ENCODE measurements at places on chromosomes 7 and 10. TPM values are rescaled to one million over a fixed set of nuclear protein-coding genes. Genes with fewer than 3 reads are reported as not detected.

Gene GATA3
- 93.4 TPM for polyA plus RNA-seq

DNA sequence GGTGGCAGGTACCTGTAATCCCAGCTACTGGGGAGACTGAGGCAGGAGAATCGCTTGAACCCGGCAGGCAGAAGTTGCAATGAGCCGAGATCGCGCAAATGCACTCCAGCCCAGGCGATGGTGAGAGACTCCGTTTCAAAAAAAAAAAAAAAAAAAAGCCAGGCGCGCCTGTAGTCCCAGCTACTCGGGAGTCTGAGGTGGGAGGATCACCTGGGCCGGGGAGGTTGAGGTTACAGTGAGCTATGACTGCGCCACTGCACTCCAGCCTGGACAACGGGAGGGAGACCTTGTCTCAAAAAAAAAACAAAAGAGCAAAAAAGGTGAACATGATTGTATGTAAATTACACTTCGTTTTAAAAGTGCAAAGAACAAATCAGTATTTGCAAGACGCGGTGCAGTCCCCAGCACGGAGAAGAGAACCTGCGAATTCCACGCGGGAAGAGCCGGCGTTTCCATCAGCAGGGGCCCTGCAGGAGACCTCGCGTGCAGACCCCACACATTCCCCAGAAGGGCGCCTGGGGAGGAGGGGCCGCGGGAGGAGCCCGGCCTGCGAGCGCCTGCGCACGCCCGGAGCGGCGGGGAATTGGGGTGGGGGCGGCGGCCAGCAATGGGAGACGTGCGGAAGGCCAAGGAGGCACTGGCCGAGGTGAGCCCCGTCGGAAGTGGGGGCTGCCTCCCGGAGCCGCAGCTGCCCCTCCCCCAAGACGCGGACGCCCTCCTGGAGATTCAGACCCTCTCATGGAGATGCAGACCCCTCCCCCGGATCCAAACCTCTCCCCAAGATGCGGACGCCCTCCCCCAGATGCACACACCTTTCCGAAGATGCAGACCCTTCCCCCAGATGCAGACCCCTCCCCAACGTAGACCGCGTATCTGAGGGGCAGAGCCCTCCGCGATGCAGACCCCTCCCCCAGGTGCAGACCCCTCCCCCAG lies 16.7 kb upstream of the SUN1 start:
- no peak for DNase-seq

- DNase-seq, result no peak
These were observed 41.4 kb upstream of the ANLN start for GRCh38 chr7:36348256-36348655.

Gene LIPM
- polyA plus RNA-seq, result 0.13 TPM

Data from left renal cortex interstitium (tissue), 4 donors.